OCI-LY7 (cell line): ENCODE measurements at places on chromosomes 12 and 14.

GRCh38 chr12:13444076-13444475, 247.6 kb downstream of the EMP1 start:
- no peak for DNase-seq

DNA sequence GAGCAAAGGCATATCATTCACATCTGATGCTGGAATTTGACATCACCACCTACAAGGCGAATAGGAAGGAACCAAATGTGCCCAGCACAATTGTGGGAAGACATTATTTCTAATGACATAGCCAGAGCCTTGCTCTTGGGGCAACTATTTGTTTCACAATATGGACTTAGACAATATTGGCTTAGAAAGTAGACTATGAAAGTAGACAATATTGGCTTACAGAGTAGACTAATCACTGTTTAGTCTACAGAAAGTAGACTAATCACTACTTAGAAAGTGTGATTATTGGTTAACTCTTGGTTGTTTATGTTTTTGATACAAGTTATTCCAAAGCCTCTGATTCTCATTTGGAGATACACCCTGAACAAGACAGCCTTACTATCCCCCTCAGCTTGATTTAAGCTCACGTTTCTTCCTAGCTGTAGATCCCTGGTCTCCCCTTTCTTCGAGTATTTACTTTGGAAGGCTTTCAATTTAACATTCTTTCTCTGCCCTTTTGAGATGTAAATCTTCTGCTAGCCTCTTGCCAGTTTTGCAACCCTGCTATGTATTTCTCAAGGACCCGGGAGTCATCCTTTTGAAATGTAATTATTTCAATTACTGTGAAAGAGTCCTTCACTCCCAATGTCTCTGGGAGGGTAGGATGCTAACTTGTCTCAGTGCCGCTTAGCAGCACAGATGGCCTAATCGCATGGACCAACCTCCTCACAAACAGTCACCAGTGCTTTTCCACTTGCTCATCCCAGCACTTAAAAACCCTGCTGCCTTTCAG, 843.2 kb downstream of the GALC start:
- DNase-seq = no peak

- DNase-seq = peak; percentile 45
Measured at GRCh38 chr12:81450920-81451739, 308.0 kb downstream of the PPFIA2 start.

DNA sequence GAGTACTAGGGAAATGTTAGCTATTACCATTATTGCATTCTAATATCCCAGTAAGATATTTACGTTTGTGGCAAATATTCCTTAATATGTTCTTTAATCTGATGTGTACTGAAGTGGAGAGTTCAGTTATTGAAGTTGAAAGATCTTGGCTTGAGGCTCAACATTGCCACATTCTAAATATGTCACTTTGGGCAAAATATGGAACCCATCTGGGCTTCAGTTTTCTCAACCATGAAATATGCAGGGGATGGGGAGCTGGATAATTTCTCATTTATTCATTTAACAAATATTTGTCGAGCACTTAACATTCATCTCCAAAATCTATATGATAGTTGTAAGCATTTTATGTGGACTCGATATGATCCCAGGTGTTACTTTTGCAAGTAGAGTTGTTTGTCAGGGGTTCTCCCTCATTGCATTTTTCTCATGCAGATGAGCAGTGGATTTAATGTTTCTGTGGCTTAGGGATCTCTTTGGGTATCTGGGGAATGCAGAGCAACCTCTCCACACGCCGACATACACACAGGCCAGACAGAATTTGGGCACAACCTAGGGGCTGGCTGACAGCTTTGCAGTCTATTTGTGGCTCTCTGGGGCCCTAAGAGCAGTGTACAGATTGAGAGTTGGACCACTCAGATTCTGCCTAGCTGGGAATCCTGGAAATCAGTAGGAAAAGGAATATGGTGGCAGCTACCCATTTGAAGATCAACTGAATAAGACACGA, 26.6 kb upstream of the APPL2 start:
- no peak for DNase-seq

DNA sequence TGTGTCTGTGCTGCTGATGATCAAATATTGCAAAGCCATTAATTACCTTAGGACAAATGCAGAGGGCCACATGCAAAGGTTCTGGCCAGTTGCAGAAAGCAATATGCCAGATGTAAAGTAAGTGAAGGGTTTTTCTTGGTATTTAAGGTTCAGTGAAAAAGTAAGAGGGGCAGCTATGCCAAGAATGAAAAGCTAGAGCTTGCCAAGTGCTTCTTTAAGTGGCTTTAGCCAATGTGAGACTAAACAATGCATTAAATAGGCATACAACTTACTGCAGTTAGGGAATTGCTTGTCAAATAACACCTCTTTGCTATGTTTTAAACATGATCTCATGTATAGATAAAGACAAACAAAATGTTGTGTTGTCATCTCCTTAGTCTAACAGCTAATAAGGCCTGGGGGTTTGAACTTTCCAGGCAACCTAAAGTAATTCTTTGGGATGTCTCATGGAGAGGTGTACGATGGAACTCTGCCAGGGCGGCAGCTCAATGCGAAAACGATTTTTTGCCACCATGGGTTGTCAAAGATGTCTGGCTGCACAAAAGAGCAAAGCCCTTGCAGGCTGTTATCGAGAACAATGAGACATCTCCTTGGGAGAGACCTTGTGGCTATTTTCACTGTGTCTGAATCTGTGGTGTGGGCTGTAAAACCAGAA, 12.0 kb downstream of the IGF1 start:
- no peak for DNase-seq

DNA sequence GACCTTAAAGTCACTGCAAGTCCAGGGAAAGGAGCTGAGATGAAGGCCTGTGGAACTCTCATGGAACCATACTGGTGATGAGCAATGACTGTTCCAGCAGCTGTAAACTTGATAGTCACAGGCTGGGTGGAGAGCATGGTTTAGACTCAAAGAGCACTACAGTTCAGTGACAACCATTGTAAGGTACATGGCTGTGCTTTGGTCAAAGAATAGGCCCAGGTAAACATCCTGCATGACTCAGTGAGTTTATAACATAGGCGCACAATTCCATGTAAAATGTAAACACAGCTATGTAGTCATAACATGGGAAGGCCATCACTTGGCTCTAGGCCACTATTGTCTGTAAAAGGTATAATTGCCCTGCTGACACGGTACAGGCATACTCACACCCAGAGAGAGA, 119.3 kb upstream of the FSCB start:
- no peak for DNase-seq

DNA sequence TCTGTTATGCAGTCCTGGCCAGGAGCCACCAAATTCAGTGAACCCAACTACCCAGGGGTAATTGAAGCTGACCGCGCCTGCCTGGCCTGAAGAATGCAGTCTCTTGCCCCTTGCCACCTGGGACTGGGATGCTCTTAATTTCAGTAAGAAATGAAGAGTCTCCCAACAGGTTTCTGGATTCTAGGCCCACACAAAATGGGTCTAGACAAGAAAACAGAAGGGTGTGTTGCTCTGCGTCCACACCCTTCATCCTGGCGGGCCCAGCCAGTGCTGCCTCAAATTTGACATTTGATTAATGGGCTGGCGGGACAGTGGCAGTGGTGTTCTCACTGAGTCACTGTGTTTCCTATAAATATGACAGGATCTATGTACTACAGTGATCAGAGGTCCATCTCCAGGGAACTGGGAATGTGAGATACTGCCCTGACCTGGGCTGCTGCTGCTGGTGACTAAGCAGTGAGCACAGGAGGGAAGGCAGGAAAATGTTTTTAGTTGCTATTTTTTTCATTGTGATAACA, 6.5 kb downstream of the TMEM253 start:
- no peak for DNase-seq

DNA sequence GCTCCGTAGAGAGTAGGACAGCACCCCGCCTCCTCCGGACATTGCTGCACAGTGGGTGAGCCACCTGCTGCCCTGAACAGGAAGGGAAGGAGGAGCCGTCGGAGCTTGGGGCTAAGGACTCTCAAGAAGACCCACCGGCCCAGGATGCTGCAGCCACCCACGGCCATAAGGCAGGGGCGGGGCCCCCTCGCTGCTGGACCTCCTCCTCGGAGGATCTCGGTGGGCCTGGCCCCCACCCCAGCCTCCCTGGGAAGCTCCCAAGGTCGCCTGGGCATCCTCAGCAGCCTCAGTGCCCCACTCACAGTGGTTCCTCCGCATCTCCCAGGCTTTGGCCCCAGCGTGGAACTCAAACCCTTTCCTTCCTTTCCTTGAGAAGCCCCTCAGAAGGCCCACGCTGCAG, 68.6 kb upstream of the DIO3 start:
- DNase-seq = no peak

DNA sequence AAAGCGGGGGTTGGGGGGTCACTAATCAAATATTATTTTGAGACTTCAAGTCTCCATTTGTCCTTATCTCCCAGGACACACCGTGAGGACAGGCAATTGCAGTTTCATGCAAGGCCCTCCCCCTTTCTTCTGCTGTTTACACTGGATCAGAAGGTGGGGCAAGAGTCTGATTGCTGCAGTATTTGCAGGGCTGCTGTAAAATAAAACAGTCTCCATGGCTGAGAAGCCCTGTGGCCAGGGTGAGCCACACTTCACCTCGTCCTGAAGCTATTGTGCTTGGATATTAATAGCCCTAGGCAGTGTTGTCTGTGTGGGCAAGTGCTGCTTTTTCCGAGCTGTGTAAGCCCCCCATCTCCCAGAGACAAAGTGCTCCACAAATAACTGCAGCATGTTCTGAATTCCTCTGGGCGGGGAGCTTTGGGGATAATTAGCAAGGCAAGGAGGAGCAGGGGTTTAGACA, 187.4 kb upstream of the NTF3 start:
- no peak for DNase-seq

DNA sequence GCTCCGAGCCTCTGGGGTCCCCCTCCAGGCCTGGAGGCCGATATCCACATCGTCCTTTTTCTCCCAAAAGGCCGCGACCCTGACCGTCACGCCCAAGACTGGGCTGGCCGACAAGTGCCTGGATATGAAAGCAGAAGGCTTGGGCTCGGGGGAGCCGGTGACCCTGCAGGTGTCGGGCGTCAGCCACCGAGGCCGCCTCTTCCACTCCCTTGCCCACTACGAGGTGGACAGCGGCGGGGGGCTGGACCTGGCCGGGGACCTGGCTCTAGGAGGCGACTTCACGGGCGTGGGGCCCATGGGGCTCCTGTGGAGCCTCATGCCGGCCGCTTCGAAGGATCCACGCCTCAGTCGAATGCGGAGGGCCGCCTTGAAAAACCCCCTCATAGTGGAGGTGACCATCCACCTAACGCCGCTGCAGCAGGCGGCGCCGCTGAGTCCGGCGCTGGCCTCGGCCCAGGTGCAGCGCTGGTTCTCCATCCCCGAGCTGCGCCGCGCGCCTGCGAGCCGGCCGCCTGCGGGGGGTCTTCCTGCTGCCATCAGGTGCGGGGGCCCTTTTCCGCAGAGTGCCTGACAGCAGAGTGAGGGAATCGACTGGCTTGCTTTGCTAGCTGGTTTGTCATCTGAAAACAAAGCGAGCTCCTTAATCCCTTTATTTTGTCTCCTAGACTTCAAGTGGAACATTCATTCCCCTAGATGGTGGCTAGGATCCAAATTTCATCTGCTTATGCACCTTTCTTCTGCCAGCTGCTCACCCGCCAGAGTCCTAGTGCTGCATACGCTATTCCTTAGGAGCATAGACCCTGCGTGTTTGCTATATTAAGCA, 10.6 kb upstream of the DNAL1 start:
- no peak for DNase-seq

DNA sequence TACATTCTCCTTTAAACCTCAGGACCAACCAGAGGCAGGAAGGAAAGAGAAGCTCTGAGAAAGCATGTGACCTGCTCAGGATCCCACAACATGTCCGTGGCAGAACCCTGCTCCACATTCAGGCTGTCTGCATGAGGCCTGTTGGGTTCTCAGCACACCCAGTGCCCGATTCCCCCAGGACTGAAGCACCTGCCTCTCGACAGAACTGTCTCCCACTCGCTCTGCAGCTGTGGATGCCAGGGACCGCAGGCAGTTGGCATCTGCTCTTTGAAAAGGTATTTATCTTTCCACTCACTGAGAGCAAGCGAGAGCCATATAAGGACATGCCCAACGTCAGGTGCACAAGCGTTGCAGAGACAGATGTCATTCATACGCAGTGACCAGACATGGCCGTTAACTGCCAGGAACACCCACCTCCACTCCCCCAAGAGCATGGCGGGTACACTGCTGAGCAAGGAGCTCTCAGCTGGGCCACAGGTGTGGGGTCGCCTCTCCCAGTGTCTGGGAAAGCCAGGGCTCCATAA, 18.9 kb downstream of the PITPNM2 start:
- peak; percentile 68 for DNase-seq

DNA sequence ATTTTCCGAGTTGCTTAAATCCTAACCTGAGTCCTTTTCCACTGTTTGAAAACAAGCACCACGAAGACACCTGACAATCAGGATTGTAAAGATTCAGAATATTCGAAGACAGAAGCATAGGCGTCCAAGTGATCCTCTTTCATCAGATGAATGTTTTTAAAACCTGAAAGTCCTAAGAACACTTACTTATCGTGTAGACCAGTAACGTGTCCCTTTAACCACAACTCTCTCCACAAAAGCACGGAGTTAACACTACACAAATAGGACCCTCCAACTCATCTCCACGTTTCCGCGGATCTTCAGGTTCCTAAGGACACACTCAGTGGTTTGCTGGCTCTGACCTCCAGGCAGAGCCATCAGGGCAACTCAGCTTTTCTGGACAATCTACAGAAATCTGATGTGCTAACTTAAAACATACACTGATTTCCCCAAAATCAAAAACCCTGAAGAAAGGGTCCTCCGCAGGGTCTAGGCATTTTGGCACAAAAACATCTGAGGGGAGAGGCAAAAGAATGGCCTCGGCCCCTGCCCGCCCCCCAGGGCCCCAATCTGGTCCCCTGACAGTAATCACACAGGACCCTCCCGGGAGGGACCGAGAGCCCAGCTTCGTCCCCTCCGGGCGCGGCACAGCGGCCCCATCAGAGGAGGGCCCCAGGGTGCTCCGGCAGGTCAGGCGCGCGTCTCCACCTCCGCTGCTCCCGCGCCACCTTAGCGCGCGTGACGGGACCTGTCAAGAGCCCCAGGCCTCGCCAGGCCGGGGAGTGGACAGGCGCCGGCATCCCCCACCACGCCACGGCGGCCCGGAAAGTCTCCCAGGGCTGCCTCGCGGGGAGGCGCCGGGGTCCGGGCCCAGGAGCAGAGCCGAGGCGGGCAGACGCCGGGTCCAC, 925 bp downstream of the DICER1 start:
- peak; percentile 48 for DNase-seq
